ENCODE measurements at places on chromosomes 2 and 18. TPM values are rescaled to one million over a fixed set of nuclear protein-coding genes. Genes with fewer than 3 reads are reported as not detected.

The DSG1 gene
- total RNA-seq = not detected

The REG3G gene
- total RNA-seq = not detected

The TCF7L1 gene
- total RNA-seq = 2.9 TPM

The GNAL gene
- total RNA-seq = 0.61 TPM

The ERBB4 gene
- 2.2 TPM for total RNA-seq

The IFIH1 gene
- 126 TPM for total RNA-seq

The EGR4 gene
- total RNA-seq = 0.81 TPM

The KIF1A gene
- 280 TPM for total RNA-seq

The ZNF2 gene
- total RNA-seq = 4.8 TPM

The SP100 gene
- total RNA-seq = 173 TPM

The MARCHF4 gene
- total RNA-seq = 0.54 TPM

All from Calu3 (cell line).